Bronchial epithelial cell (primary cell): ENCODE measurements at places on chromosomes 7 and 10. TPM values are rescaled to one million over a fixed set of nuclear protein-coding genes. Genes with fewer than 3 reads are reported as not detected.

DNA sequence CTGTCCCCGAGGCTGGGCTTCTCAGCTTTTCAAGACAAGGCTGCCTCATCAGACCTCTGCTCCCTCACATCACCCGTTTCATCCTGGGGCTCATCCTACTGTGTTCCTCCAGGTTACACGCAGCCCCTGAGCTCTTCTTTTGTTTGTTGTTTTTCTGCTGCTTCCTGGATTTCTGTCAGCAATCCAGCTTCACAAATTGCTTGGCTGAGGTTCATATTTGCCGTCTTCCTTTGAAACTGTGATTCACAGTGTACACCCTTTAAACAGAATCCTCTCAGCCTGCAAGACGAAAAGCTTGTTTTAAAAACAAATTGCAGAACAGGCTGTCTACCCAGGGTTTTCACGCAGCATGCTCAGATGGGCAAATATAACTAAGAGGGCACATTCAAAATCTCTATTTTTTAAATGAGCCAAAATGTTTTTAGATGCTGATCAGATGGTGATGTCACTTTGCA, 39.1 kb upstream of the PARD3 start:
- DNase-seq, result peak; percentile 65

DNA sequence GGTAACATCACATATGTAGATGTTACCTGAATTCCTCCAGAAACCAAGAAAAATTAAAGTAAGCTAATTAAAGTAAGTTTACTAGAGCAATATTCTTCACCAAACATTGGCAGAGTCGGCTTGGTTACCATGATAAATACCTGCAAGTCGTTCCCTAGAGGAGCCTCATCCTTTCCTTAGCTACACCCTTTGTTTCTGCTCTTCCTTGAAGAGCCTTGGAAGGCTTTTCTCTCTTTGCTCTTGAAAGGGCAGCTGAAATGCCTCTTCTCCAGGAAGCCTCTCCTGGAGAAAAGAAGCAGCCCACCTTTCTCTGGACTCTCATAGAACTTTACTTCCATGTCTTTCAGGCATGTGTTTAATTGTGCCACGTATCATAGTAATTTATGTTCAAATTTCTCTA, 34.9 kb upstream of the CALD1 start:
- DNase-seq, result no peak

- no peak for DNase-seq
Observed at GRCh38 chr7:150910996-150911422, 58.7 kb downstream of the AOC1 start.

The CRHR2 gene
- not detected in 2 replicates for total RNA-seq

The FFAR4 gene
- not detected in 2 replicates for total RNA-seq

The INHBA gene
- 1.3 and 5.0 TPM in 2 replicates for total RNA-seq

The C10orf90 gene
- not detected in 2 replicates for total RNA-seq

The SYT15B gene
- not detected in 2 replicates for total RNA-seq
